ENCODE measurements at places on chromosomes 6 and 20.

- no peak for DNase-seq
Observed at GRCh38 chr6:26270903-26271667, 93.9 kb upstream of the BTN3A2 start.

GRCh38 chr6:73534628-73535027 lies 13.8 kb upstream of the EEF1A1 start:
- DNase-seq = no peak

GRCh38 chr6:8054276-8054675 lies 9.9 kb downstream of the BLOC1S5 start:
- no peak for DNase-seq

GRCh38 chr20:3919352-3919751 lies 30.2 kb downstream of the PANK2 start:
- DNase-seq = no peak

GRCh38 chr20:45098103-45098773 lies 2.7 kb downstream of the KCNS1 start:
- DNase-seq = no peak

- DNase-seq = no peak
Observed at GRCh38 chr6:125994670-125995488, 8.5 kb downstream of the TRMT11 start.

DNA sequence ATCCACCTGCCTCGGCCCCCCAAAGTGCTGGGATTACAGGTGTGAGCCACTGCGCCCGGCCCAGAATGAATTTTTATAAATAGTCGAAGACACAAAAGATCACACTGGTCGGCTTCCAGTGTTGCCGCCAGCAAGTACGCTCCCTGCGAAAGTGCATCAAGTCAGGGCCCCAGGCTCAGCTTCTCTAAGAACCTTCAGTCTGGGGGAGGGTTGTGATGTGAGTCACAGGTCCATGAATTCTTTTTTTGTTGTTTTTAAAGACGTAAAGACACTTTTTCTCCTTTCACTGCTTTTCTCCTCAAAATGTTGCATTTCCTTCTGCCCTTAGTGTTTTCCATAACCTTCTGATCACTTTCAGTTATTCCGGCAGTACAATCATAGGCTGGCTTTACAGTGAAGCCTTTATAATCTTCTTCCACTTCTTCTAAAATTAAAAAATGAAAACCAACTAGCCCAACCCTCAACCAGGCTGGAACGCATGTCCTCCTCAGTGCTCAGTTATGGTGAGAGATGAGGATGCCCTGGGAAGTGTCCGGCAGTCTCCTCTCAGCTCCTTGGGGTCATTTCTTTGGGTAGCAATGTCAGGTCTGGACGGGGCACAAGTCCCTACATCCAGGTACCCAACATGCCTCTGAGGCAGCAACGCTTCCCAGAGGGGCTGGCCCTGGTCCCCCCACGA lies 66.6 kb downstream of the CSE1L start:
- no peak for DNase-seq

GRCh38 chr20:1273366-1273765 lies 7.3 kb downstream of the SNPH start:
- DNase-seq = no peak

DNA sequence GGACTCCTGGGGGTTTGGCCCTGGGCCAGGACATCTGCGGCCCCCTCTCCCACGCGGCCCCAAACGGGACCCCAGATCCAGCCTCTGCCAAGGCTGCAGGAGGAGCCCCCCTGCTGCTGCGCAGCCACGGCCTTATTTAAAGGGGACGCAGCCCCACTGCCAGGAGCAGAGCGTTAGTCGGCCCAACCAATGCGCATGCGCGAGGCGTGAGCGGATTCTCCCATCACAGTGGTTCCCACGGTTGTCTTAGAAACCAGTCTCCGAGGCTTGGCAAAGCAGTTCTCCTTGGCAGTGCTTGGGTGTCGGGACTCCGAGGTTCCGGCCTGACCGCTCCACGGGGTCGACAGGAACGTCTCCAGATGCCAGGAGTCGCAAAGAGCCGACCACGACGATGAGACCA lies 288.3 kb upstream of the ZNF337 start:
- no peak for DNase-seq

- no peak for DNase-seq
Observed at GRCh38 chr6:56756791-56757587, 114.3 kb upstream of the DST start.

- no peak for DNase-seq
Observed at GRCh38 chr6:20370801-20371200, 30.9 kb upstream of the E2F3 start.

GRCh38 chr6:30844118-30844535 lies 40.2 kb upstream of the DDR1 start:
- DNase-seq = no peak

GRCh38 chr6:31576897-31577578 lies 1.7 kb downstream of the TNF start:
- no peak for DNase-seq

- DNase-seq = no peak
Observed at GRCh38 chr20:40359131-40359912, 329.7 kb downstream of the MAFB start.

DNA sequence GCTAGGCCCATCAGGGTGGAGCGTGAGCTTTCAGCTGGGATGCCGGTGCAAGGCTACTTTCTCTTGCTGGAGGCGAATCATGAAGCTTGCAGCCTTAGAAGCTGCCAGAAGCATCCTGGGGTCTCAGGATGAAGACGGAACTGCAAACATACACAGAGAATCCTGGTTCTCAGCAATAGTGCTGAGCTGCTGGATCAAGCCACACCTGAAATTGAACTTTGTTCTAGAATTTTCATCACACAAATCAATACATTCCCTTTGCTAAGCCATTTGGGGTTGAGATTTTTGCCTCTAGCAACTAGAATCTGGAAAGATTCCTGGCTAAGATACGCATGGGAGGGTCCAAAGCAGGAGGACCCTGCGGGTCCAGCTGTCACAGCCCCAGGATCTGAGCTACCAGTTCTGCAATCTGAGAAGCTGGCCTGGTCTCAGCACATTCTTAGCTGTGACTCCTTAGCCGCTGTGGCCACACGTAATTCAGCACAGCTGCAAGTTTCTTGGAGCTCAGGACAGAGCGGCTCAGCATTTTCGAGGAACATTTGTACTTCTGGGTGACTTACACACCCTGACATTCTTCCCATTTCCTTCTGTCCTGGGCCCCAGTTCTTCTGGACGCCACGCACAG lies 6.6 kb upstream of the ARFGAP1 start:
- no peak for DNase-seq

GRCh38 chr6:113209315-113209714 lies 647.8 kb upstream of the MARCKS start:
- DNase-seq = no peak

DNA sequence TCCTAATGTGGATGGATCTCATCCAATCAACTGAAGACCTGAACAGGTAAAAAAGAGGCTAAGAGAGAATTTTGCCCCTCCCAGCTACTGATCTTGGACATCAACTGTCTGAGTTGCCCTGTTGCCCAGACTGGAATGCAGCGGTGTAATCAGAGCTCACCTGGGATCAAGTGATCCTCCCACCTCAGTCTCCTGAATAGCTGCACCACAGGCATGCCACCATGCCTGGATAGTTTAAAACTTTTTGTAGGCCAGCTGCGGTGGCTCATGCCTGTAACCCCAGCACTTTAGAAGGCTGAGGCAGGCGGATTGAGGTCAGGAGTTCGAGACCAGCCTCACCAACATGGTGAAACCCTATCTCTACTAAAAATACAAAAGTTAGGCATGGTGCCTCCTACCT lies 34.9 kb upstream of the GCNT2 start:
- no peak for DNase-seq

GRCh38 chr6:17714879-17715851 lies 8.4 kb upstream of the NUP153 start:
- peak; percentile 50 for DNase-seq

DNA sequence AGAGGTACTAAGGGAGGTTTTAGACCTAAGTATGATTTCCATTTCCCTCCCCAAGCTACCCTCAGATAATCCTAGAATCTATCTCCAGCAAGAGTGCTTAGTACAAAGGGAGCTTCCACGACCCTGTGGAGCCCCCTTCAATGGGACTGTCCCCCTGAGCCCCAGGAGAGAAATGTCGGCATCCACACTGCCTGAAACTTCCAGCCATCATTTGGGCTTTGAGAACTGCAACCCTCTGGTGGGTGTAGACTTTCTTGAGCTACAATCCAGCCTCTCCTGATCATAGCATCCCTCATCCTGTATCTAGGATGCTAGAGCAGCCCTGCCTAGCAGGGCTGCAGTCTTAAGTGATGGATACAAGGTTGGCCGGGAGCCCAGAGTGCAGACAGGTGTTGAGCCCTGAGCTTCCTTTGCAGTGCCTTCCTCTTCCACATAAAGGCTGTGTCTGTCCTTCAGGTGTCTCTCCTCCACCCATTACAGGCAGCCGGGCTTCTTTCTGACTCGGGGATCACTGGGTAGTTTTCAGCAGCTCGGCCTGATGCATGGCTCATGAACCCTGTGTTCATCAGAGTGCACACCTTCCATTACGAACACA lies 424.5 kb downstream of the PREX1 start:
- DNase-seq = no peak

- DNase-seq = no peak
Observed at GRCh38 chr6:39041072-39041471, 7.5 kb upstream of the GLP1R start.

Data from AML-193 (cell line).